CD4-positive, alpha-beta T cell treated with Interleukin-6 at 100 ng/mL for 8 hours (primary cell): ENCODE measurements at places on chromosomes 12 and 14.
A peak's percentile ranks its signal among the peaks of the same experiment; 100 is the strongest.

- DNase-seq = no peak
Observed at GRCh38 chr12:2824541-2824940, 10.3 kb downstream of the NRIP2 start.

DNA sequence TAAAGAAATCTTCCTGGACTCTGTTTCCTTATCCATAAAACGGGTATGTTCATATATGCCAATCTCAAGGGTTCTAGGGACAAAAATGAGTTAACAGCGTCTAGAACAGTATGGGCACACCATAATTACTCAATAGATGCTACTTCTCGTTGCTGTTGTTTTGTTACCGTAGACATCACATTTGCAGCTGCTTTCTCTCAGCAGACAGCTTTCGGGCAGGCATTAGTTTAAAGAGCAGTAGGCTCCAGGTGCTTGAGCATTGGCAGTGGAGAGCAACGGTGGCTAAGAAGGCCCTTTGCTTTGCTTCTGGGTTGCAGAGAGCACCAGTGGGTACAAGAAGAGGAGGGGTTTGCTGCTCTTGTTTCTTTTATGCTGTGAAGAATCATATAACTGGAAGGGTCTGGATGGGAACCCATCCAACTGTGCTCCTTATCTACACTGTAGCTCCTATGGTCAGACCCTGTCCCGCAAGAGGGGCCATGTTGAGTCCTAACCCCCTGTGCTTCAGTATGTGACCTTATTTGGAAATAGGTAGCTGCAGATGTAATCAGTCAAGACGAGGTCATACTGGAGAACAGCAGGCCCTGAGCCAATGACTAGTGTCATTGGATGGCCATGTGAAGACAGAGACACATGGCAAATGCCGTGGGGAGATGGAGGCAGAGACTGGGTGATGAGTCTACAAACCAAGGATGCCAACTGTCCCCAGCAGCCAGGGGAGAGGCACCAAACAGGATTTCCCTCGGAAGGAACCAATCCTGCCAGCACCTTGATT is 120.0 kb downstream of the RBM19 start:
- no peak for DNase-seq

DNA sequence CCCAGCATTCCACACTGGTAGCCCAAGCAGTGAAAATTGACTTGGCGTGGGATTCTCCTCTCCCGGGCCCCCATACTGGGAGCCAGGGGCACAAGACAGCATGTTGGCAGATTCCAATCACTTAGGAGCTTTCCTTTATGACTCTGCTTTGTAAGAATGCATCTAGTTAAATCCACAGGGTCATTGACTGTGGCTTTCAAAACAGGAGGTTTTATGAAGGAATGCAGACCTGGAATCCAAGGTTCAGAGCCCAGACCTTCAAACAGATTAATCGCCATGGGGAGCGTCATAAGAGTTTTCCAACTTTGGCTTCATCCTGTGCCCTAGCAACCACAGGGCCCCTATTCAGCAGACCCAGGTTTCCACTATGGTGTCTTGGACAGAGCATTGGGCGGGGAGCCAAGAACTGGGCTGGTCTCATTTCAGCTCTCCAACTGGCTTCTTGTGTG is 76.4 kb upstream of the RMST start:
- no peak for DNase-seq

- DNase-seq = no peak
Observed at GRCh38 chr14:105601360-105602242, 75.2 kb downstream of the TMEM121 start.

DNA sequence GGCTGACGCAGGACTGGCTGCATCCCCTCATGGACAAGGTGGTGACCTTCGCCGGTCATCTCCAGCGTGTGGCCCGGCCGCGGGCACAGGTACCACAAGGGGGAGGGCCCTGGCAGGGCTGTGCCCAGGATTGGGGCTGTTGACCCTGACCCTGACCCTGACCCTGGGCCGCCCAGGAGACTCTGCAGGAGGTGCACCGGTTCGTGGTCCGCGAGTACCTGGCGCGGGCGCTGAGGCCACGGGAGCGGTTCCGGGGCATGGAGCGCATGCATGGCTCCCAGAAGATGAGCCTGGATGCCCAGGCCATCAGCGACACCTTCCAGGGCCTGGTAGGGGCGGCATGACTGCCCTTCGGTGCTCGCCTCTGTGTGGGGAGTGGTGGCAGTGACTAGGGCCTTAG is 12.9 kb downstream of the EXOC3L4 start:
- no peak for DNase-seq

DNA sequence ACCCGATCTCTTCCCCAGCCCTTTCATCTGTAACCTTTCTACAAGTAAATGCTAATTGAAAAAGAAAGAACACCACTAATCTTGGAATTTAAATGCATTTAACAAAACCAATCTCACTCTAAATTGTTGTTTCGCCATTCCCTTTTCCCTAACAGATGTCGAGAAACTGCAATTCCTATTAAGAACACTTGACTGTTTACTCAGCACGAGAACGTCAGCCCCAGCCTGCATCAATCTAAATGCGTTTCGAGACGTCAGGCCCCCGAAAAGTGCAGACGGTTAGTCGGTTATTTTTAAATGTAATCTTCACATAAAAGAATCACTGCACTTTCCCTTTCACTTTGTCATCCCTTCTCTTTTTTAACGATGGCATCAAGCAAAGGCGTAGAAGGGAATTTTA is 837.6 kb downstream of the VRK1 start:
- DNase-seq = peak; percentile 28

GRCh38 chr12:30678221-30678620 is 17.4 kb downstream of the IPO8 start:
- no peak for DNase-seq

GRCh38 chr12:47410383-47410782 is 295.4 kb downstream of the RPAP3 start:
- peak; percentile 25 for DNase-seq

- DNase-seq = peak; percentile 77
Observed at GRCh38 chr14:74612350-74613021, 449 bp upstream of the LTBP2 start.

GRCh38 chr12:1474574-1475153 is 119.7 kb downstream of the FBXL14 start:
- no peak for DNase-seq

DNA sequence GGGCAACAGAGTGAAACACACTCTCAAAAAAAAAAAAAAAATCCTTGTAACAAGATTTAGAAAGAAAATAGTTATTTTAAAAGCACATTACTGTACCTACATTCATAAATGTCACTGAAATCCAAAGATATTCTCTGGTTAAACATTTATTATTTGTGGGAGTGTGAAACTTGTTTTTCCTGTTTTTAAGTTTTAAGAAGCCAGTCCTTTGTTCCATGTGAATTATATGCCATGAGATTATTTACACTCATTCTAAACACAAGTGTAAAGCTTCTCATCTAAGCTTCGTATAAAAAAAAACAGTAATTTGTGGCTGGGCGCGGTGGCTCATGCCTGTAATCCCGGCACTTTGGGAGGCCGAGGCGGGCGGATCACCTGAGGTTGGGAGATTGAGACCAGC is 15.0 kb downstream of the VCPKMT start:
- no peak for DNase-seq

DNA sequence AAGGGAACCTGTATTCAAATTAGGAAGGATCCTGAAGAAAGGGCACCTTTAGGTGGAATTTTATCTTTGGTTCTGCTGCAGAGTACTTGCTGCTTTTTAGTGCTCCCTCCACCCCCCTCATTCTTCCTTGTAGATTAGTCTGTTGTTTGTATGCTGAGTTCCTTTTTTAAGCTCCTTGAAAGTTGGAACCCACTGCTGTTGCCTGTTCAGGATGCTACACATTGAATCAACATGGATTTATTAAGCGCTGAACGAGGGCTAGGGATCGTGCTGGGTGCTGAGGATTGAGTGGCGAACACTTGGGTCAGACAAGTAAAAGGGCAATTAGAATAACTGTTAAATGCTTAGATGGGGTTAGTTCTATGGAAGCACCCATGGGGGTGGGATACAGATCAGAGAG is 884 bp upstream of the AMN1 start:
- DNase-seq = no peak

- DNase-seq = no peak
Observed at GRCh38 chr12:62724947-62725451, 210.0 kb downstream of the PPM1H start.

DNA sequence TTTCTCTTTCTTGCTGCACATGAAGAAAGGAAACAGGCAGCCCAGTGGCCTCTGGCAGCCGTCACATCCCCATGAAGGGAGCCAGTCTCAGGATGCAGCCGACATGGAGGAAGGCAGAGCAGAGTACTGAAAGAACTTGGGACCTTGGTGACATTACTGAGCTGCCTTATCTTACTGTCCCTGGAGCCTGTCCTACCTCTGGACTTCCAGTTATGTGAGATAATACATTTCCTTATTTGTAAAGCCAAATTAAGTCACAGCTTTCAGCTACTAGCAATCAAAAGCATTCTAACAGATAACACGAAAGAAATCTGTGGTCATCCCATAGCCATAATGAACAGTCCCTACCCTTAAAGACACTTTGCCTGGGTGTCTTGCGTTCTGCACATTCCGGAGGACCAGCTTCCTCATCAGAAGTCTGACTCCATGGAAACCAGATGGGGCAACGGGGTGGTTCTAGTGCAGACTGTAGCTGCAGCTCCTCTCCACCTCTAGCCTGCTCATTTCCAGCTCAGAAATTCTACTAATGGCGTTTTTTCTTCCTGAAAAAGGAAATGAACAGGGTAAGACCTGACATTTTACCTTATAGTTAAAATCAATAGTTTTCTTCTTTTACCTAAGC is 7.8 kb upstream of the EGLN3 start:
- no peak for DNase-seq

DNA sequence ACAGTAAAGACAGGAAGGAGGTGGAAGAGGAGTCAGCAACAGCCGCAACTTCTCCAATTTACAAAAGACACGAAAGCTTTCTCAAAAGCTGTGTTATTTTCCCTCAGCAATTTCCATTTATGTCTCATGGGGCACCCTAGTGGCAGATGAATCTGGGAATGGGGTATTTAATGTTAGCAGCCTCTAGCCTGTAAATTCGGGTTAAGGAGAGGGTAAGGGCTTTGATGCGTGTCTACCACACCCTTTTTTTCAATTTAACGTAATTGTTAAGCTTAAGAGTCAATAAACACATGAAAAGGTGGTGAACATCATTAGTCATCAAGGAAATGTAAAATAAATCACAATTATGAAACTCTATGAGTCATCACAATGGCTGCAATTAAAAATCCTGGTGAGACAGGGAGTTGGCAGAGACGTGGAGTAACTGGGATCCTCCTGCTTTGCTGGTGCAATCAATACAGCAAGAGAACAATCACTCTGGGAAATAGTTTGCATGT is 986.4 kb downstream of the AACS start:
- no peak for DNase-seq

GRCh38 chr12:119505001-119505400 is 88.6 kb upstream of the TMEM233 start:
- DNase-seq = no peak

DNA sequence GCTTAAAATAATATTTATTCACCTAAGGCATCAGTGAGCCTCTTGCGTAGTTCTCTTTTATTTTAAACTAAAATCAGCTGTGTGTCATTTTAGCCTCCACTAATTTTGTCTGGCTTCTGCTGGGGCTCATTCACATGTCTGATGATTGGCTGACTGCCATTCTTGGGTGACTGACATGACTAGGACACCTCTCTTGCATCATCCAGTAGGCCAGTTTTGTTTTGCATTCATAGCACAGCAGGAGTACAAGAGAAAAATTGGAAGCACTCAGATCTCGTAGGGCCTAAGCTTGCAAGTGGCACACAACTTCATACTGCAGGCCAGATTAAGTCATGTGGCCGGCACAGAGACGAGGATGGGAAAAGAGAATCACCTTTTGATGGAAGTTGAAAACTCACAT is 1226.5 kb downstream of the GALC start:
- no peak for DNase-seq

GRCh38 chr14:71261206-71261605 is 353.9 kb downstream of the PCNX1 start:
- no peak for DNase-seq

DNA sequence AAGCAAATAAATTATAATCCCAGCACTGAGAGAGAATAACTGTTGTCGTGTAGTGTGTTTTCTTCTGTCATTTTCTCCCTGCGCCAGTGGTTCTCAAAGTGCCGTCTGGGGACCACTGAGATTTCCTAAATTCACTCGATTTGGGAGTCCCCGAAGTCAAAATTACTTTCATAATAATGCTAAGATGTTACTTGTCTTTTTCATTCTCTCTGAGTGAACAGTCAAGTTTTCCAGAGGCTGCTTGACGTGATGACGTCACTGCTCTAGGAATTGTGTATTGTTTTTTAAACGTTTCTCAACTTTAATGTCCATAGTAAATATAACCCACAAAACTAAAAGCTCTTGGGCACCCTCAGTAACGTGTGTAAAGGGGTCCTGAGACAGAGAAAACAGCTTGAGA is 796 bp upstream of the POP5 start:
- no peak for DNase-seq

DNA sequence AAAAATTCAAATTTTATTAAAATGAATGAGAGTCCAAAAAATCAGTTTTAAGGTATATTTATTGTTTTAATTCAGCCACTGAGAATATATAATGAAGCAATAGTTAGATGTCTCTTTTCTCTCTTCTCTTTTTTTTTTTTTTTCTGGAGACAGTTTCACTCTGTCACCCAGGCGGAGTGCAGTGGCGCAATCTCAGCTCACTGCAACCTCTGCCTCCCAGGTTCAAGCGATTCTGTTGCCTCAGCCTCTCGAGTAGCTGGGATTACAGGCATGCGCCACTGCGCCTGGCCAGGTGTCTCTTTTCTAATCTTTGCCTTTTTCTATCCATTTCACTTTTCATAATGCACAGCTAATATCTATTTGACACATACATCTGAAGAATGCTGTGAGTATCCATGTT is 307.1 kb upstream of the RGS6 start:
- no peak for DNase-seq

- DNase-seq = peak; percentile 91
Observed at GRCh38 chr12:14961466-14962152, at the start of gene ARHGDIB. ARHGDIB (minus strand) TSS chr12:14961601; CDS start chr12:14950712, 10,889 bp downstream.

DNA sequence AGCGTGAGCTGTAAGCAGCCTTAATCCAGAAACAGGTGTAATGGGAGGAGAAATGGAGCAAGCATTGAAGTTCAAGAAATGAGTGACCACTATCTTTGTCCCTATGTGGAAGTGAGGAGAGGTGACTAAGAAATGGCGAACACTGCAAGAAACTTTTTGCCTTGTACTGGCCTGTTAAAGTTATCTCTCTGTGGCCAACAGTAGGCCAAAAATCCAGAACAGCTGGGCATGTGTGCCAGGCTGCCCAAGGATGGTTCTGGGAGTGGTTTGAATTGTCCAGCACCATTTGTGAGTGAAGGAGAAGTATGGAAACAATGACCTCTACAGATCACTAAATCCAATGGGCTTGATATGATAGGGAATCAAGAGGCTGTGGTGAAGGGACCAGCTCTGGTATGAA is 83.3 kb upstream of the FRMD6 start:
- DNase-seq = no peak

DNA sequence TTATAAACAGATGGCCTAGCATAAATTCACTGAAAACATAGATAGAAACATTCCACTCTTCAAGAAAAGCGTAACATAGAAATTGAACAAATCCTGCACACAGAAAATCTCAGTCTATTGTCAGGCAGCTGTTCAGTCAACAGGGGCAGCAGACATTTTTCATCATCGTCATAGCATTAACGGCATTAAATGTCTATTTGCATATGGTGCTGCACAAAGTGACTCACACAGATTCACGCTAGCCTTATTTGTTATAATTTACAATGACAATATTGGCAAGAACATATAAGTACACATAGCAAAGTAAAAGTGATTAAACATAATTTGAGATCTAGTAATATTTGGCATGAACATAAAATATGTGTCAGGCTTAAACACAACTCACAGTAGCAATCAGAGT is 95.7 kb downstream of the CEP128 start:
- DNase-seq = no peak

GRCh38 chr12:113242026-113242418 is 20.8 kb downstream of the TPCN1 start:
- no peak for DNase-seq

GRCh38 chr12:3631759-3632158 is 121.2 kb downstream of the CRACR2A start:
- DNase-seq = no peak
